ENCODE measurements at places on chromosomes 12 and 14. TPM values are rescaled to one million over a fixed set of nuclear protein-coding genes. Genes with fewer than 3 reads are reported as not detected.

Gene LRRC10
- not detected for total RNA-seq

Gene RNF212B
- total RNA-seq: not detected

Gene SERPINA5
- total RNA-seq: not detected

Gene PTCSC3
- not detected for total RNA-seq

Gene ACOT4
- total RNA-seq: 2.5 TPM

Gene TGM1
- 7.5 TPM for total RNA-seq

All from mammary epithelial cell (primary cell).